ENCODE measurements at places on chromosomes 12 and 14.

DNA sequence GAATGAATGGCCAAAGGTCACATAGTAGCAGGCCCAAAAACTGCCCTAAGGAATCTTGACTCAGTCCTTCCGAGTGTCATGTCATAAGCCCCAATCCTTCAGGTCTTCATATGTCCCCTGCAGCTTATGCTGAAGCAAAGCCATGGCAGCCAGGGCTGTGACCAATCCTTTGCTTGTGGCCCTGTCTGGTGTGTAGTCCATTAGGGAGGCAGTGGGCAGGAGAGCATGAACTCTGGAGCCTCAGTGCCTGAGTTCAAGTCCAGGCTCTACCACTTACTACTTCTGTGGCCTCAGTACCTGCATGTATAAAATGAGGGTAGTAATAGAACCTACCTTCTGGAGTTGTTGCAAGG lies 20.3 kb downstream of the PLEKHG3 start:
- DNase-seq = no peak

- no peak for DNase-seq
Measured at GRCh38 chr14:44889595-44890471, 71.9 kb downstream of the KLHL28 start.

DNA sequence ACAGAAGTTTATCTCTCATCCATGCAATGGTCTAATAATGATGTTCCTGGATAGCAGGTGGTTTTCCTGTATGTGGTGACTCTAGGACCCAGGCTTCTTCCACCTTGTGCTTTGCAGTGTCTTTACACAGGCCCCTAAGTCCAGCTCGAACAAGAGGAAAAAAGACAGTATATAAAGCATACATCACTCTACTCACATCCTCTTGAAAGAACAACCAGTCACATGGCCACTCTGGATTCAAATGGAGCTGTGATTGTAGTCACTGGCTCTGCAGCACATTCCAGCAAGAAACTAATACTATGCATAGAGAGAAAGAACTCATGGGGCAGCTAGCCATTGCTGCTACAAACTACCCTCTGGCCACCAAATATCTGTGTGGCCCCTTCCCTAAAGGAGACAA lies 11.5 kb upstream of the E2F7 start:
- no peak for DNase-seq

DNA sequence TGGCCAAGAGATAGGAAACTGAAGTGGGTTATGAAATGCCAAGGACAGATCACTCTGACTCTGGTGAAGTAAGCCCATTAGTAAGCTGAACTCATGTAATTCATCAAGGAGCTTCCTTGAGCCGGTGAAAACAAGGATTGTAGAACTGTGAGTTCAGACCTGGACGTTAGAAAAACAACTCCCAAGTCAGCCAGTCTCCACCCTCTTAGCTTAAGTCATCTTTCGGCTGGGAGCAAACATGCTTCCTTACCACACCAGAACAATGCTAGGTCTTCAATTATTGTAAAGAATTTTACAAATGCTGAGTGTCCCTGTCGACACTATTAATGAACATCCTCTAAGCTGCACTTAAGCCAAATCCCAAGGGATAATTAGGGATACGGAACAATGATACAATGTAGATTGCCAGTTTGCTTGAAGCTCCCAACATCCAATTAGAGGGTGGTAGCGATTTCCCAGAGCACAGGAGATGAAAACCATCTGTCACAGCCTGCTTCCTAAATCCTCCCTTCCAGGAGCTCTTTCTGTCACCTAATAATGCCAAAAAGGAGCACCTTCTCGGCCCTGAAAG lies 45.7 kb upstream of the VASH1 start:
- peak; percentile 23 for DNase-seq

DNA sequence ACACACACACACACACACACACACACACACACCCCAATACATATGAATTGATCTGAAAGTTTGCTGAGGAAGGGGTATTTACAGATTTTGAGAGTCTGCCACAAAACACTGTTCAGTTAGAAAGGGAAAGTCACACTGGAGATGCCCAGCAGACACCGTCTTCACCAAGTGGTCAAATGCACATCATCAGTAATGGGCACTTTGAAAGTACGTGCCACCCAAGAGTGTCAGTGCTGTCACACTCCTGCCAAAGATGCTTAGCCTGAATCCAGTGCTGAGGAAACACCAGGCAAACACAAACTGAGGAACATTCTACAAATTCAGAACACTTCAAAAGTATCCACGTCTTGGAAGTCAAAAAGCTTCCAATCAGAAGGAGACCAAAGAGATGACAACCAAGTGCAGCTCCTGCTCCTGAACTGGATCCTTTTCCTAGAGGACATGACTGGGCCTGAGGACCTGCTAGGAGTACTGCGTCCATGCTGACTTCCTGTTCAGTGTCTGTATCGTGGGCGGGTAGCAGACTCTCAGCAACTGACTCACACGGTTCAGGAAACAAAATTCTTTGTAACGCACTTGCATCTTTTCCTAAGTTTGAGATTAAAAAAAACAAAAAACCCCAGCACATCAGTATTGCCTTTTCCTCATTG lies 18.6 kb downstream of the PSMC1 start:
- no peak for DNase-seq

DNA sequence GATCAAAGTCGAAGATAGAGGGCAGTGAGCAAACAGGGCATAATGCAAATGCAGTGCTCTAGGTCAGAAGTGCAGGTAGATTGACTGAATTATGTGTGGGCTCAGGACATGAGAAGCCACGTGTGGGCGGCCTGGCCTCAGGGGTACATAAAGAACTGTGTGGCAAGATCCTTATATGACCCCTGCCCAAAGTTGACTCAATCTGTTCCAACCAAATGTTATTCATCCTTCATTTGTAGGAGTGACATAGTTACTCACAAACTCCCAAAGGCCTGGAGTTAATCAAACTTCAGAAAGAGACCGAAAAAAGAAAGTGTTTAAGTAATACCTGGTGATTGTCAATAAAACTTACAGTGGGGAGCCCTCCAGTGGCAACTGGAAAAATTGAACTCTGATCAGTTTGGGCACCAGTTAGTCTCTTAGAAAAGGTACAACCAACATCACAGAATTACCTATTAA lies 150.4 kb upstream of the FAR2 start:
- DNase-seq = no peak

DNA sequence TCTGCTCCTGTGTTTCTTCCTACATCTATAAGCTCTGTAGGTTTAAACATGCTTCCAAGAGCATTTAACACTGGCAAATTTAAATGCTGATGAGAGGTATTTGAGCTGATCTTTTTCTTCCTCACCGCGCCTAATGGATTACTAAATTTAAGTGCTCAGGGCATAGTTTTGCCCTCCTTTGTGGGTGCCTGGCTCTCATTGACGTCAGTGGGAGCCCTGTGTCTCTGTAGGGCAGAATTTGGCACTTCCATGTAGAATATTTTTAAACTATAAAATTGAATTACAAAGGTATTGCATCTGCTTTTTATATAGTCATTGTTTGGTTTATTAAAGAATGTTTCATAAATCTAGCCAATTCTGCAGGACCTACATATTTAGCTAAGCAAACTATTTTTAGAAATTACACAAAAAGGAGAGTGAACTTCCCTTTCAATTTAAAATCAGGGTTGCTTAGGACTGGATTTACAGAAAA lies 444.8 kb downstream of the AEBP2 start:
- DNase-seq = no peak

DNA sequence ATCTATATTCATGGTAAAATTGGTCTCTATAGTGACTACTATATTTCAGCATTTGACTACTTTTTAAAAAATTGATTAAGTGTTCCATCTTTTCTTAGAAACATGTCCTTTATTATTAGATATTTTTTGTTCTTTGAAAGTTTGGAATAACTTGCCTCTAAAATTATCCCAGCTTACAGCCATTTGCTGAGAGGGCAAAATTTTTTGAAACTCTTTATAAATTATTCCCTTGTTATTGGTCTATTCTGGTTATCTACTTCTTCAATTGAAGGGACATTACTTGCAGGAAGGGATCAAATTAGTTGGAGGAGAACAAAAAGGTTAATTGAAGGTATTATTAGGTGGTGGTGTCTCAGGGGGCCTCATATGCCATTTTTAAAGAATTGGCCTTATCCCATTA lies 184.1 kb downstream of the TTC6 start:
- no peak for DNase-seq

DNA sequence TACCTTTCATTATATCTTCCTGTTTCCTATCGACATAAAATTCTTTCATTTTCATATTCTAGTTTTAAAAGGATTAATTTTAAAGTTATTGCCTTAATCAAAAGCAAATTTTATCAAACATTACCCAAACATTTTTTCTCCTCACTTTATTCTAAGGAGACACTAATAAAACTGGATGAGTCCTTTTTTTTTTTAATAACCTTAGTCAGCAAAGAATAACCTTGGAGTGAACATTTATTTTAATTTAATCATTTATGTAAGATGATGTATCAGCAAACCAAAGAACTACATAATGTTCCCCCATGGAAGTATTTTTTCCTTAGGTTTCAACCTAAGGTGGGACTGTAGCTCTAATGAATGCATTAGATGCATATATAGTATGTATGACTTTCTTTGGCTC lies 83.9 kb downstream of the RAD52 start:
- no peak for DNase-seq

DNA sequence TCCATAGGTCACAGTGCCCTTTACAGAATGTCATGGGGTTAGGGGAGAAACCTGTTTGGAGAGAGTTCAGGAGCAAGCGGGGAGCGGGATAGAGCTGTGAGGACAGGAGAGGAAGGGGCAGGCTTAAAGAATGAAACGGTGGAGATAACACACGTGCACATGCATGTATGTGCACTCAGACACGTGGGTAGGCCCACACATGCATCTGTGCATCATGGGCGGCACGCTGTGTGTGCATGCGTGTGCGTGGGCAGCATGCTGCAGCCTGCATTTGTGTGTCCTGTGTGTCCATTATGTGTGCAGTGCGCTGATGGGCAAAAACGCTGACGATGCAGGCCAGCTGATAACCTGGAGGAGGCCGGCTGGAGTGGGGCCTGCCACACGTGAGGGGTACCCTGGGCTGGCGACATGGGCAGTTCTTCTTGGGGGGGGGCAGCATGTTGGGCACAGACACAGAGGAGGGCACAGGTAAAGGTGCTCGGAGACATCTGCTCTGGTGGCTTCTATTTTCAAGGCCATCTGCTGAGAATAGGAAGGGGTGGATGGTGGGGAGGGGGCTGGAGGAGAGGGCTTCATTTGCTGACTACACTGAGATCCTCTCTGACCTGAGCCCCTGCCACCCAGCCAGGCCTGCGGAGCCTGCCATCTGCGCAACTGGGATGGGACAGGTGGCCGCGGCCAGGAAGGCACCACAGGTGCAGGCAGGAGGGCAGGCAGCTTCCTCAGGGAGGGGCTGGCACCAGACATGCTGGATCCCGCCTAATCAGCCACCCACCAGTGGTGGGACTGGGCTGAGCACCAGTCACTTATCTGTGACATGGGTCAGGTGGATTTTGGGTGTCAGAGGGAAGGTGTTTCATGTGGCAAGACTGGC lies 4.6 kb upstream of the ANKRD9 start:
- no peak for DNase-seq

DNA sequence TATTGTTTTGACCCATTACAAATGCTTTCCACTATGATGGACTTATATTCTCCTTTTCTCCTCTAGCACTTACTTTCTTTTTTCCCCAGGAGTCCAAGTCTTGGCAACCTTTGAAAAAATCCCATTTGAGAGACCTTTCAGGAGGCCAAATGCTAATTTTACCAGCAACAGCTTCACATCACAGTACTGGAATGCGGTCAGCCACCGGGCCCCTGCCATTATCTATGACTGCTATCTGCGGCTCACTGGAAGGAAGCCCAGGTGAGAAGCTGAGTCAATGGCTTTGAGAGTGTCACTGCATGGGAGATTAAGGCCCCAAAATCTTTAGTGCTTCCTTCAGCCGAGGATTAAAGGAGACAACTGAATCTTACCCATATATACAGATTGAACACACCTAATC lies 64.2 kb downstream of the ERGIC2 start:
- DNase-seq = no peak

DNA sequence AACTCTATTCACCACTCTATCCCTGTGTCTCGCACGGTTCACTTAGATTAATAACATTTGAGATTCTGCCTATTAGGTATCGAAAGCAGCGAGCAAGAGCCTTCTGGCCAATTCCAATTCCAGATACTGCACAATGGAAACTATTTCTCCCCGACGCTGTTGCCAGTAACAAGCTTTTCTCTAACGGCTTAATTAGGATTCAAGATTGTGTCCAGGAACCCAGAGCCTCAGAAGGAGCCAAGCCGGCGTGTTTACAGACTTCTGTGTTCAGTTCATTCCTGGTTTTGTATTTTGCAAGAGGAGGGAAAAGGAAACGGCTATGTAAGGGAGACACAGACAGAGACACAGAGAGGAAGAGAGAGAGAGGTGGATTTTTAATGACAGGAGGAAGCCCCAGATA lies 185.6 kb downstream of the DICER1 start:
- DNase-seq = no peak

DNA sequence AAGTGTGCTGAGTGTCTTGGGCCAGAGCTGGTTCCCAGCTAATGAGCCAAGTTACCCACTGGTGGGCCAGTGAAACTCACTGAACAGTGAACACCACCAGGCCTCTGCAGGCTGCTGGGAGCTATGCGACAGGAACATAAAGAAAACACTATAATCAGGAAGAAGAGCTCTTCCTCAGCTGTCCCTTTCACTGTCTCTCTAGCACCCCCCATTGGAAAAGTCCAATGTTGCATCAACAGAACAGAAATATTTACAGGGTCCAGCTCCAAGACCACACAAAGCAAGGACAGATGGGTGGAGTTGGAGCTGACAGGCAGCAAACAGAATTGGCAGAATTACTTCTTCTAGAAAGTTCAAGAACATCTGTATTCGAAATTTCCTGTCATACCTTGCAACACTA lies 903.6 kb upstream of the TMEM132C start:
- no peak for DNase-seq

- DNase-seq = no peak
Measured at GRCh38 chr12:59594943-59595500, 807 bp upstream of the SLC16A7 start.

GRCh38 chr12:81692008-81692407 lies 67.1 kb downstream of the PPFIA2 start:
- no peak for DNase-seq

DNA sequence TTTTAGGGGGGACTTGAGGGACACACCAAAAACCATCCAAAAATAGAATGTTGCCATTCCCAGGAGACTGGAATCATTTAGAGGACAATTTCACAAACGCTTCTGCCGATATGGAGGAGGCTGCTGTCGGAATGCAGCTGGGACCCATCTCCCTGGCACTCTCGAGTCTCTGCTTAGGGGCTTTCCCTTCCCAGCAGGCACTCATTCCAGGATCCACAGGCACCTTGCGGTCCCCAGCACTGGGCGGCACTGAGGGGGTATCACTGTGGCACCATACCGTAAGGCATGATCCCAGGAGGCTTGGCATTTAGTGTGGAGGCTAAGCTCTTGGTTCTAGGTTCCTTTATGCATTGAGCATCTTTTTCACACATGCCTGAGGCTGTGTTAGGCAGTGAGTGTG lies 36.6 kb upstream of the LTBP2 start:
- DNase-seq = no peak

GRCh38 chr14:50854521-50854920 lies 17.3 kb upstream of the ABHD12B start:
- no peak for DNase-seq

GRCh38 chr14:41663473-41663850 lies 56.8 kb downstream of the LRFN5 start:
- no peak for DNase-seq

GRCh38 chr12:104707794-104708558 lies 250.1 kb downstream of the SLC41A2 start:
- no peak for DNase-seq

GRCh38 chr12:31362115-31362758 lies 36.3 kb upstream of the SINHCAF start:
- peak; percentile 17 for DNase-seq

- no peak for DNase-seq
Measured at GRCh38 chr14:98956181-98956580, 315.8 kb downstream of the BCL11B start.

All from NCI-H1105 (cell line).